Erythroblast (primary cell): ENCODE measurements at places on chromosomes 7 and 10.

- no peak for DNase-seq
These were observed 152.4 kb downstream of the GATA3 start for GRCh38 chr10:8206882-8207281.

GRCh38 chr10:79413196-79413595 is 32.2 kb downstream of the ZCCHC24 start:
- no peak for DNase-seq

GRCh38 chr7:3548815-3549214 is 247.8 kb downstream of the SDK1 start:
- DNase-seq = no peak

DNA sequence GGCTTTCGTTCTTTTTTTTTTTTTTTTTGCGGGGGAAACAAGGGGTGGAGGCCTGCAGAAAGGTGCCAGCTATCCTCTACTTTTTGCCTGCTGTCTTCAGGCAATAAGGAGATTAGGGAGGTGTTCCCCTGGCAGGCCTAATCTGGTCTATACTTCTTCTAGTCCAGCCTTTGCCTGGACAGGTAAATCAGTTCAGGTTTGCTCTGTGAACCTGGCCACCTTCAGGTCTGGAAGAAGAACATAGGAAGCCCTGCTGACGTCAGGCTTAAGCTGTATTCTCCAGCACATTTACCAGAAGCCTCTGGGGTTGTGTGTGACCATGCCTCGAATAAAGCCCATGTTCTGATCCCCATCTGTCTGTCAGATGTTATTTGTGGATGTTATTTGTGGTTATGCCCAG is 115.4 kb downstream of the SDK1 start:
- DNase-seq = no peak
